Pancreas (tissue), 10 donors: ENCODE measurements at places on chromosomes 5 and 9. TPM values are rescaled to one million over a fixed set of nuclear protein-coding genes. Genes with fewer than 3 reads are reported as not detected.

DNA sequence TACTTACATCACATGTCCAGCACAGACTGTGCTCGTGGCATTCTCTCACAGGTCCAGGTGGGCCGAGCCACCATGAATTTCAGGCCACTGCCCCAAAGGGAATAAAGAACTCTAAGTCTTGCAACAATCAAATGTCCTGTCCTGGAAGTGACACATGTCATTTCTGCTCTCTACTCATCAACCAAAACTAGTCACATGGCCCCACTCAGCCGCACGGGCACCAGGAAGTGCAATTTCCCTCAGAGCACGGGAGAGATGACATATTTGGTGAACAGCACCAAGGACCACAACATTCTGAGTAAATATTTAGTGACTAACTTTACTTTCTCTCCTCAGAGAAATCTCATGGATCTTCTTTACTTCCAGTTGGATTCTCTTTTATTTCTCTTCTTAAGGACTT, 131.1 kb upstream of the TUT7 start:
- no peak for DNase-seq

GRCh38 chr9:88586452-88586851, 51.5 kb downstream of the NXNL2 start:
- DNase-seq, result no peak

GRCh38 chr5:104937598-104937997, 1375.0 kb upstream of the NUDT12 start:
- no peak for DNase-seq

DNA sequence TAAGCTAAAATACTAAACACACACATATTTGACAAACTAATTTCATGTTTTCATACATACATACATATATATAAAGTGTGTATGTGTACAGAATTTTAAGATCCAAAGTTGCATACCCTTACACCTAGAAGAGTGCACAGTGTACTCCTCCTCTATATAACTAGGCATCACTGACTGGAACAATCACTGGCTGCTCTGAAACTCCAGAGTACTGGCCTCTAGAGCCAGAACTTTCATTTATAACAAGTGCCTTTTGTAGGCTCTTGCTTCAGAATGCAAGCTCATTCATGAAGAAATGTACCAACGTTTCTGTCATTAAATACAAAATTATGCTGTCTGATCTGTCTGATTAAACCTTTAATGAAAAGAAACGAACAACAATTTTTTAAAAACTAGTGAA, 4.0 kb downstream of the LEAP2 start:
- no peak for DNase-seq

DNA sequence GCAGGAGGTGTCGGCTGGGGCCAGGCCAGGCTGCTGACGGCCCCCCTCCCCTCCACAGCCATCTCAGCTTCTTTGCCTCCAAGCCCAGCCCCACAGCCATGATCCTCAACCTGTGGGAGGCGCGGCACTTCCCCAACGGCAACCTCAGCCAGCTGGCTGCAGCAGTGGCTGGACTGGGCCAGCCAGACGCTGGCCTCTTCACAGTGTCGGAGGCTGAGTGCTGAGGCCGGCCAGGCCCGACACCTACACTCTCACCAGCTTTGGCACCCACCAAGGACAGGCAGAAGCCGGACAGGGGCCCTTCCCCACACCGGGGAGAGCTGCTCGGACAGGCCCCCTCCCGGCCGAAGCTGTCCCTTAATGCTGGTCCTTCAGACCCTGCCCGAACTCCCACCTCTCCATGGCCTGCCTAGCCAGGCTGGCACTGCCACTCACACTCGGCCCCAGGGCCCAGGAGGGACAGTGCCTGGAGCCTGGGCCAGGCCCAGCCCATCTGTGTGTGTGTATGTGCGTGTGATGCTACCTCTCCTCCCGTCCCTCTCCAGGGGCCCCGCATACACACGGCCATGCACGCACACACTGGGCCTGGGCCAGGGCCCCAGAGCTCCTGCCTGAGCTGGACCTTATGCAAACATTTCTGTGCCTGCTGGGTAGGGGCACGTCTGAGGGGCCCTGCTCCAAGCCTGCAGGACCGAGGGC, 19.3 kb downstream of the HK3 start:
- DNase-seq, result no peak

- no peak for DNase-seq
Measured at GRCh38 chr5:93399675-93400074, 181.3 kb downstream of the NR2F1-AS1 start.

GRCh38 chr5:75985077-75985476, 98.1 kb upstream of the SV2C start:
- DNase-seq, result no peak

DNA sequence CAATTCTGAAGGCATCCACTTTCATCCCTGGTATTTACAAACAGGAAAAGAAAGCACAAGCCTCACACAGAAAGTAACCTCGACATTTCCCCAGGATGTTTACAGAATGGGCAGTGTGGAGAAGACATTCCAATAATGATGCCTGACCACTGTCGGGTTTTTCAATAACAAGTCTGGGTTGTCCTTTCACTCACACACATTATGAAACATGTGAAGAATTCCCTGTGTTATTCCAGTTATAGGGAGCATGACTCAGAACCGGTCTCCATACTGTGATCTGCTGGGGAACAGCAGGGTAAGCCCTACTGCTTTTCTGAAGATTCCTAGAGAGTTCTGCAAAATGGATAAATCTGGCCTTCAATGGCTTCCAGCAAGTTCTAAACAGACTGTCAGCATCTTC, 155.3 kb downstream of the ADAMTS12 start:
- no peak for DNase-seq

- no peak for DNase-seq
Measured at GRCh38 chr5:90518661-90519060, 10.7 kb downstream of the LYSMD3 start.

DNA sequence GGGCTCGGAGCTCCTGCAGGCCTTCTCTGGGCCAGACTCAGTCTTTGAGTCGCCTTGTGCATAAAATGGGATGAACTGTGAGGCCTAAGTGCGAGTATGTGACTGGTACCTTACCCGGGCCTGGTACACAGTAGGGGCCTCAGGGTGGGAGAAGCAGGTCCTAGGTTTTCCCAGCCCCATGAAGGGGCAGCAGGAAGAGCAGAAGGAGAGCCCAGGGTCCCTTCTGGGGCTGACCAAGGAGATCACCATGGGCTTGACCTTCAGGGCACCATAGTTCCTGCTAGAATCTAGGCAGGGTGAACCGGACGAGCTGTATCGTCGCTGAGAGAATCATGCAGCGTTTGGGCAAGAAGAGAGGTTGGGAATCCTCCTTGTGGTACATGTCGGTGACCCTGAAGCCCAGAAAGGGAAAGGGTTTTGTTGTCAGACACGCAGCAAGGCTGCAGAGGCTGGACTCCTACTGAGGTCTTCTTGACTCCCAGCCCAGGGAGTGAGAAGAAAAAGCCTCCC, 373 bp upstream of the PHYKPL start:
- no peak for DNase-seq

- DNase-seq, result no peak
Measured at GRCh38 chr9:114347675-114348074, 18.0 kb downstream of the ORM2 start.

- no peak for DNase-seq
Measured at GRCh38 chr5:176424181-176424580, 7.8 kb upstream of the CLTB start.

- no peak for DNase-seq
Measured at GRCh38 chr9:2338777-2339365, 282.7 kb upstream of the VLDLR start.

- no peak for DNase-seq
Measured at GRCh38 chr9:131461166-131461565, 41.6 kb upstream of the POMT1 start.

DNA sequence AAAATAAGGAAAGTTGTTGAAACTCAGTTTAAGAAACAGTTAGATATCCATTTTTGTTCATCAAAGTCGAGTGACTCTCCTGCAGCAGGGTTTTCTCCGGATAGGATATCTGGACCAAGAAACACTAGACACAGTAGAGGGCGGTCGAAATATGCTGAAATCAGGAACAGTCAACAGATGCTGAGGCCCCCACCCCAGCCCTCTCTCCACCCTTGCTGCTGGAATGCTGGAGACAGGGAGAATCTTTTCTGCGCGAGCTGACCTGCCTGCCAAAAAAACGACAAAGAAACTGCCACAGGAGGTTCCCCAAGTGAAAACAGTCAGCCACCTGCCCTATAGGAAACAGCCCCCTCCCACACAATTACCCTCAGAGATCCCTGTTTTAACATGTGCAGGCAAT, 4.3 kb upstream of the IL13 start:
- no peak for DNase-seq

Gene LRRC19
- 0.08 TPM for total RNA-seq

Gene LCN6
- 1.1 TPM for total RNA-seq

Gene CCDC183
- total RNA-seq, result 3.1 TPM

Gene ADGRD2
- not detected for total RNA-seq

Gene RFESD
- 1.8 TPM for total RNA-seq

Gene PGM5
- total RNA-seq, result 2.6 TPM

Gene DDX4
- not detected for total RNA-seq

Gene DRD1
- total RNA-seq, result 0.05 TPM

Gene PCDHB10
- total RNA-seq, result 0.51 TPM

Gene PCDH12
- 0.55 TPM for total RNA-seq

Gene PCDH1
- total RNA-seq, result 25.5 TPM
